Muscle of back (tissue), 13 donors: ENCODE measurements at places on chromosomes 2 and 18. TPM values are rescaled to one million over a fixed set of nuclear protein-coding genes. Genes with fewer than 3 reads are reported as not detected.

DNA sequence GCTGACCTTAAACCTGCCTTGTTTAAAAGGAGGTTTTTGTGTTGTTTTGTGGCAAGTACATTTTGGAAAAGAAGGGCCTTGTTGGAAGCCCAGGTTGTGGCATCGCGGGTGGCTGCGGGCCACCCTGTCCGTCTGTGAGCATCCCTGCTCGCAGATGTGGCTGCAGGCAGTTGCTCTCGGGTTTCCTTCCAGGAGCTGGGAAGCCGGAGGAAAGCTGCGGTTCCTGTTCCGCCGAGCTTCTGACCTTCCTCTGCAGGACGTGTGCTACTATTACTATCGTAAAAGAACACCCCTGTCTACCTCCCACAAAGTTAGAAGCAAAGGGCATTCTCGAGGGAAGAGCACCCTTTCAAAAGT is 766 bp downstream of the MFF start:
- peak; percentile 33 for DNase-seq

The SH2D6 gene
- polyA plus RNA-seq: 0.55 TPM

- DNase-seq: no peak
Observed at GRCh38 chr2:127007652-127008051, 99.3 kb downstream of the BIN1 start.

The SLC19A3 gene
- polyA plus RNA-seq: 0.66 TPM

The CD207 gene
- polyA plus RNA-seq: 0.12 TPM

GRCh38 chr2:67999332-67999731 is 63.5 kb downstream of the C1D start:
- no peak for DNase-seq

GRCh38 chr2:133400411-133400810 is 167.9 kb downstream of the NCKAP5 start:
- DNase-seq: no peak

The EDAR gene
- polyA plus RNA-seq: 0.08 TPM

The HOXD11 gene
- not detected for polyA plus RNA-seq

- no peak for DNase-seq
Observed at GRCh38 chr2:233593201-233593600, 24.2 kb upstream of the UGT1A8 start.

GRCh38 chr2:235514627-235515363 is 21.0 kb downstream of the AGAP1 start:
- no peak for DNase-seq
